Sigmoid colon (tissue), 7 donors: ENCODE measurements at places on chromosomes 1 and 21. TPM values are rescaled to one million over a fixed set of nuclear protein-coding genes. Genes with fewer than 3 reads are reported as not detected.

DNA sequence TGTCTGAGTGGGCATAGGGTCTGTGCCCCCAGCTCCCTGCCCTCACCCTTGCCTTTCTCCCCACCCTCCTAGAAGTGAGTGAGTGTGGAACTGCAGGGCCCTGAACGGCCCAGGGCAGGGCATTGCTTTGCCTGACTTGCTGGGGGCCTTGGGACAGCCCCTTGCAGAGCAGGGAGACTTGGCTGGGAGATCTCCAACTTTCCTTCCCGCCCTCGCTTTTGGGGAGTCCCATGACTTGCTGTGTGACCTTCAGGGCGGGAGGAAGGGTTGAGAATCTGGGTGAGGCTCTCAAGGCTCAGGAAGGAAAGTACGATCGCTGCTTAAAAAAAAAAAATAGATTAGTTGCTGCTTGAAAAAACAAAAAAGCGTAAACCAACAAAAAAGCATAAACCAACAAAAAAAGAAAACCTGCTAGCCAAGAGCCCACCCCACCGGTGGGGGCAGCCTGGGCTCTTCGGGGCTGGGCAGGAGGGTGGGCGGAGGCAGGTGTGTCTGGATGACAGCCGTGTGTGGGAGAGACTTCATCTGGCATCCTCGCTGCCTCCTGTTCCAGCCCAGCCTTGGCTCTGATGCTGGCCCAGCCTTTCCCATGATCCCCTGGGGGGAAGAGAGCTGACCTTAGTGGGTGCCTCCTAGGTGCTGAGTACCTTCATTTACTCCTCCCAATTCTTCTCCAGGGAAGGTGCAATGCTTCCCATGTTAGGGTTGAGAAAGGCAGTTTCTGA is 6.5 kb downstream of the NBL1 start:
- peak overlapping the region; percentile 81 for H3K27ac ChIP-seq
- H3K27me3 ChIP-seq: no peaks in the 10 kb centered on the region
- peaks cover 4% of the 10 kb centered on the region for H3K36me3 ChIP-seq
- no peak for DNase-seq
- peaks cover 65% of the 10 kb centered on the region for H3K4me1 ChIP-seq

- H3K36me3 ChIP-seq: no peaks in the 10 kb centered on the region
- no peaks in the 10 kb centered on the region for H3K27me3 ChIP-seq
- H3K27ac ChIP-seq: no peak overlapping the region
- no peaks in the 10 kb centered on the region for H3K4me1 ChIP-seq
Measured at GRCh38 chr1:76769911-76770310, 97.4 kb upstream of the ST6GALNAC5 start.

DNA sequence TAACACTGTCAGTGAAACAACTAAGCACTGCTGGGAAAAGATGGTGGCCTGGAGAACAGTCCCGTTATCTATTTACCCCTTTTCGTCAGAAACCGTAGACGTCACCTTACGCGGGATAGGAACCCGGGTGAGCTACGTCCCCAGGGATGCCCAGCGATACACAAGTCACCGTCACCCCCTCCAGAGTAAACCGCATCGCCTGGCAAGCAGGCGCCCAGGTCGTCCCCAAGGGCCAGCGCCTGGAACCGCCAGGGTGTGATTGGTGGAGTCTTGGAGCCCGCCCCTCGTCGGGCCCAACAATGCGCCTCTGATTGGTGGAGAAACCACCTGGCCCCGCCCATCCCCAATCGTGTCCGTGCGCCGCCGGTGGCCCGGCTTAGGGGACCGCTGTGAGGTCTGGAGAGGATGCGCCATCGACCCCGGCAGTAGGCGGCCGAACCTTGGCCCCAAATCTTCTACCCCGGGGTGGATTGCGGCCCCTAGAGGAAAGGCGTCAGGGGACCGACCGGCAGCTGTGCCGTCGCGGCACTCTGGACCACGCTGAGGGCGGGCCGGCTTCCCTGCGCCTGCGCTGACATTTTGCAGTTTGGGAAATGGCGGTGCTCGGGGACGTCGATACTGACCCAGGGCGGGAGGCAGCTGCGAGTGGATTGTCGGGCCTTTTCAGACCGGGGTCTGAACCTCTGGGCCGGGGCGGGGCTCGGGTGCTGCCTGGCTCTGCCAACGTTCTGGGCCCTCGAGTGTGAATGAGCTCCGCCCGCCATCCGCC is 34.4 kb downstream of the SLC2A1 start:
- H3K4me1 ChIP-seq: peaks cover 14% of the 10 kb centered on the region
- peak overlapping the region; percentile 72 for H3K4me3 ChIP-seq
- H3K27me3 ChIP-seq: no peaks in the 10 kb centered on the region
- H3K27ac ChIP-seq: peak overlapping the region; percentile 93

DNA sequence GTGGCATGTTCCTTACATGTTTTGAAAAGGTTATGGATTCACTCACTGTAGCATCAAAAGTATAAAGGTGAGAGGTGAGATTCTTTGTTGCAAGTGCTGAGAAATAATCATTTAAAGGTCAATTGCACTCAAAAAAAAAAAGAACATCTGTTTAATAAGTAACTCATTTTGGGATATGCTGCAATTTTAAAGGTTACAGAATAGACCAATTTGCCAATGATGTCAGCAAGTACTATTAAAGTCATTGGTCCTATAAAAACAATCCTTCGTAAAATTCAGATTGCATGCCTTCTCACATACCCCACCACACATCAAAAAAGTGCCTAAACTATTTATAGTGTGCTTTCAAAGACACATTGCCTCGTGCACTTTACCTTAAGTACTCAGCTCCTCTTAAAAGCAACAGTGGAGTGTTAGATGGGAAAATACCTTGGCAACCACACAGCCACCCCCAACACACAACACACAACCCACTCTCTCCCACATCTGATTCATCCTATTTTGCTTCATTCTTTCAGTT is 218.2 kb upstream of the ADGRL2 start:
- no peak for DNase-seq
- H3K36me3 ChIP-seq: no peaks in the 10 kb centered on the region

DNA sequence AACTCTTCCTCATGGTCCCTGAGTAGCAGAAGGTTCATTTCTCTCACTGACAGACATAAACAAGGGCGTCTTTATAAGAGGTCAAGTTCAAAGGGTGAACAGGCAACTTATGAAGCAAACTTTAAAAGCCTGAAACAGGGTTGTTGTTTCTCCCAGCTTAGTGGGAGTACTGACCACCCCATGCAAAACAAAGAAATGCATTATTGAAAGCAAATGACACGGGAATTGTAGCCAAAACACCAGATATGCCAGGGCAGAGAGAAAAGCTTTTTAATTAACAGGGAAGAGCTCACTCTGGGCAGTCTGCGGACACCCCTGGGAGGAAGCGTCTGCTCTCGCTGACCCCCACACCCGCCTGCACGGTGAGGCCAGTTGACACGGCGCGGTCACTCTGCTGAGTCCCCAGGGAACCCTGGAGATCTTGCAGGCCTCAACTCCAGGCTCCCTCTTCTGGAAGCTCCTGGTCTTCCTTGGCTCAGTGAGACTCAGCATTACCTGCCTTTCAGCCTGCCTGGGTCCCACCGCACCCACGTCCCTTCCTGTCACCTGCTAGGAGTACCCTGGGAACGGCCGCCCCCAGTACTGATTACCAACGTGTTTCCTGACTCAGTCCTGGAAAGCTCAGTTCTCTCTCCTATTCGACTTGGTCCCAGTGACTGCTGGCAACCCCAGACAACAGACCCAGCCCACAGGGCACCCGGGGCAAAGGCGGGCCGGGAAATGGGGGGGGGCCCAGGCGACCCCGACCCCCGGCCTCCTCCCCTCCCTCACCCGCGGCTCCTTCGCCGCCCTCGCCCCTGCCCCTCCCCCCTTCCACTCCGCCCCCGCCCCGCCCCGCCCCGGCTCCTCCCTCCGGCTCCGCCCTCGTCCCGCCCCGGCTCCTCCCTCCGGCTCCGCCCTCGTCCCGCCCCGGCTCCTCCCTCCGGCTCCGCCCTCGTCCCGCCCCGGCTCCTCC is 972 bp downstream of the CFAP410 start:
- no peaks in the 10 kb centered on the region for H3K27me3 ChIP-seq
- H3K27ac ChIP-seq: peak overlapping the region; percentile 96
- peak; percentile 91 for DNase-seq

DNA sequence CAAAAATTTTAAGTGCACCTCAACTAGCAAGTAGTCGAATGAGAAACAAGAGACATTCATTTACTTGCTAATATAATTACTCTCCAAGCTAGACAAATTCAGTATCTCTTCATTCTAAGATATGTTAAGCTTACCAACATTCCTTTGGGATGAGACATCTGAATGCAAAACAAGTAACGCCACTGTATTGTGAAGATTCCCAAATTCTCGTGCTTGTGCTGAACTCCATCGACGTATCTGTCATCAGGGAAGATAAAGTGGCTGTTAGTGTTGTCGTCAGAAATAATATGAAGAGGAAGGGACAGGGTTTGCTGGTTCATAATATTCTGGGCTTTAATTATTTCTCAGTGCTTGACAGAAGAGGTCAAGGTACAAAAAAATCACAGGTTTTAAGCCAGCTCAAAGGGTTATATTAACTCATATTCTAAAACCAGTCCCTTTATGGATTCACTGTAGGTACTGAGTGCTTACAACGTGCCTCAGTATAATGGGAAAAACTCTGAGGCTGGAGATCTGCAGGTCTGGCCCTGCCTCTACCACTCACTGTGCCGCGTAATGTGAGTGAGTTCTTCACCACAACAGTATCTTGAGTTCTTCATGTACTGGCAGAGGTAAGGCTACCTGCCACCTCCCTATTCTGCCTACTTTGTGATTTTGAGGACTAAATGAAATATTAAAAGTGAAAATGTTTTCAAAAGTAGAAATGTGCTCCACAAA is 42.0 kb downstream of the PCSK9 start:
- no peak overlapping the region for H3K27ac ChIP-seq
- no peak for DNase-seq
- H3K4me1 ChIP-seq: peaks cover 12% of the 10 kb centered on the region
- H3K27me3 ChIP-seq: no peaks in the 10 kb centered on the region
- no peak overlapping the region for H3K4me3 ChIP-seq
- H3K36me3 ChIP-seq: peaks cover 40% of the 10 kb centered on the region

GRCh38 chr1:205375835-205376545 is 19.3 kb upstream of the KLHDC8A start:
- H3K4me3 ChIP-seq: no peak overlapping the region
- no peak for DNase-seq
- peaks cover 26% of the 10 kb centered on the region for H3K27me3 ChIP-seq
- no peaks in the 10 kb centered on the region for H3K4me1 ChIP-seq
- H3K36me3 ChIP-seq: no peaks in the 10 kb centered on the region

DNA sequence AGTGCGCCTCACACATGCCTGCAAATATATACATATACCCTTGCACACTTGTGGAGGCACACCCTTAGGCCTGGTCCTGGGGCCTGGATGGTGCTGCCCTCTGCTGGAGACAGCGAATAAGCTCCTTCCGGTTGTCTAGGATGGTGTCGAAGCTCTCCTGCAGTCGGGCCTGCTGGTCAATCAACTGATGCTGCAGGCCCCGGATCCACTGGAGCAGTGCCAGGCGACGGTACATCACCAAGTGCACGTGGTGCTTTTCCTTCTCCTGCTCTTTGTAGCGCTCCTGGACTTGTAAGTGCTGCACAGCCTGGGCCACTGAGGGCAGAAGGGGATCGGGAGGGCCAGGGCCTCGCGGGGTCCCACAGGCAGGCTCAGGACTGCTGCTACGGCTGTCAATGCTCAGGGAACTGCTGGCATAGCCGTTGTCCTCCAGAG is 3.1 kb downstream of the C1orf216 start:
- peaks cover 43% of the 10 kb centered on the region for H3K4me1 ChIP-seq
- DNase-seq: peak; percentile 79
- no peak overlapping the region for H3K27ac ChIP-seq
- H3K36me3 ChIP-seq: peaks cover 10% of the 10 kb centered on the region

- H3K36me3 ChIP-seq: no peaks in the 10 kb centered on the region
- no peak overlapping the region for H3K27ac ChIP-seq
- no peaks in the 10 kb centered on the region for H3K4me1 ChIP-seq
- DNase-seq: no peak
- no peak overlapping the region for H3K4me3 ChIP-seq
- no peaks in the 10 kb centered on the region for H3K27me3 ChIP-seq
Measured at GRCh38 chr21:18387994-18388393, 15.6 kb downstream of the TMPRSS15 start.

Gene NBPF4
- total RNA-seq: not detected

Gene KISS1
- total RNA-seq: not detected

Gene MIXL1
- total RNA-seq: not detected

Gene PIGV
- 24.9 TPM for total RNA-seq
